ENCODE measurements at places on chromosomes 3 and 15.

DNA sequence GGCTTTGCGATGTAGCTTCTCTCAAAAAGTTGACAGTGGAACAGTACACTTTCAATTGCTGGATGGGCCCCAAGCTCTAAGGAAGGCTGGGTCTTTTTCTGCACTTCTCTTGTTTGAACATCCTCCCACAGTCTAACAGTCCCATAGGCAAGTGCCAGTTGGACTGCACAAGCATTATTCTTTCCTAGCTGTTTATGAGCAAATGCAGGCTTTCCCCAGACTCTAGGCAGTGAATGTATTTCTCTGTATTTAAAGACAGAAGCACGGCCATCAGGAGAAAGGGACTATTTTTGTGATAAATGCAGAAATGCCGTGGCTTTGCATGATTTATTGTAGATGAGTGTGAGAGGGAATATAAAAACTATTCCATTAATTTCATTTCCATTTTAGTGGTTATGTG lies 539.3 kb upstream of the LMCD1 start:
- no peak for DNase-seq

GRCh38 chr3:125192190-125193035 lies 20.1 kb downstream of the SLC12A8 start:
- DNase-seq = no peak

GRCh38 chr3:152176241-152176640 lies 92.5 kb upstream of the MBNL1 start:
- no peak for DNase-seq

GRCh38 chr3:24845524-24846155 lies 351.0 kb upstream of the THRB start:
- no peak for DNase-seq

DNA sequence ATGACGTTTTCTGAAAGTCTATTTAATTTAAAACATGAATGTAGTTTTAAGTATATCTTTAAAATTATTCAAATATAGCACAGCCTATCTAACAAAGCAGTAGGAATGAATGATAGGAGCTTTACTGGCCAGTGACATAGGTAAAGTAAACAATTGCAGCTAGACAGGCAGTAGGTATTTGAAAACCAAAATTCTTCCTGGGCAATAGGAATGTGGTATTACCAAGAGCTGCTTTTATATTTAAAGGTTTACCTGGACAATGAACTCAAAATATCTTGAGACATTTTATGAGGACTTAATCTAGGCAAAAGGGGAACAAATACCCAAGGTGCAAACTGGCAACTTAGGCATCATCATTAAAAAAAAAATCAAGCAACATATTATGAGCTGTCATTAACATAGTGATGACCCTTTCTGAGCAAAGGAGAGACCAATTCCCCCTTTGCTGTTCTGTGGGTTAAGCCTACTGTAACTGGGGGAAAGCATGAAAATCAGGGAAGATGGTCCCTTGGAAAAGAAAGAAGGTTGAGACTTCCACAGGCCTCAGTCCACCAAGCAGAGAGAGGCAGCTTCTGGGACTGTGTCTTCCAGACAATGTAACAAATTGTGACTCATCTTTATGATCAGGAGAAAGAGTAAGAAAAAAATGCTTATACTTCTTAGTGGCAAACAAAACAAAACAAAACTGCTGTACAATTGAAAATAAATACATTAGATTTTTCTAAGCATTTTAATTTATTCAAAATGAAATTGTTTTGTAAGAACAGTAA lies 12.9 kb downstream of the ISL2 start:
- no peak for DNase-seq

DNA sequence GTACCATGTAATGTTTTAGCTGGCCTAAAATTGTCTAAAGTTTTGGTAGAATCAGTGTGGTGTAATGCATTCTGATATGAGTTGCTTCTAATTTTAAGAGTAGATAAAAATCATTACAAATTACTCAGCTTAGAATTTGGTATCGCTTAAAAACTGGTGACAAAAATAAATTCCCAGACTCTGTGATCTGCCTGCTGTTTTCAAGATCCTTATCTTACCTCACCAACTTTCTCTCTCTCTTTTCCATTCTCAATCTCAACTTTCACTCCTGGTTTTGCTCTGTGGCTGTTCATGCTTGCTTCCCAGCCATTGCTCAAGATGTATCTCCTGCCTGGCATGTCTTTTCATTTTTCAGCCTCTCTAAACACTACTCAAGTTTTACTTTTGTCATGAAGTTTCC lies 45.7 kb downstream of the TCF12 start:
- DNase-seq = no peak

- no peak for DNase-seq
Observed at GRCh38 chr3:25964141-25964540, 174.3 kb downstream of the OXSM start.

DNA sequence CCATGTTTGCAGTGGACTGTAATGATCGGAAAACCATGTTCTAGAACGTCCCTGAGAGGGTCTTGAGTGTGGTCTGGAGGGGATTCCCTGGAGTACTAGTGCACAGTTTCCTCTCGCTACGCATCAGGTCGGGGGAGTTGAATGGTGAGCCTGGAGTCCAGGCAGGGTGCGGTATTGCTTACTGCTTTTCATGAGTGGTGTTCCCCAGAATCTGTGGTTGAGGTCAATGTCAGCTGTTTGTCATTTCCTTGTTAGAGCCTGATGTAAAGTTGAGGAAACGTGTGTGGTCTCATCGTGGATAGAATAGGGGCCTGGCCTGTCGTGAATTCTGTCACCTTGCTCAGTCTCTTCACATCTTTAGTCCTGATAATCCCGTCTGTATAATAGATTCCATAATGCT lies 328.2 kb upstream of the LRRFIP2 start:
- DNase-seq = no peak

DNA sequence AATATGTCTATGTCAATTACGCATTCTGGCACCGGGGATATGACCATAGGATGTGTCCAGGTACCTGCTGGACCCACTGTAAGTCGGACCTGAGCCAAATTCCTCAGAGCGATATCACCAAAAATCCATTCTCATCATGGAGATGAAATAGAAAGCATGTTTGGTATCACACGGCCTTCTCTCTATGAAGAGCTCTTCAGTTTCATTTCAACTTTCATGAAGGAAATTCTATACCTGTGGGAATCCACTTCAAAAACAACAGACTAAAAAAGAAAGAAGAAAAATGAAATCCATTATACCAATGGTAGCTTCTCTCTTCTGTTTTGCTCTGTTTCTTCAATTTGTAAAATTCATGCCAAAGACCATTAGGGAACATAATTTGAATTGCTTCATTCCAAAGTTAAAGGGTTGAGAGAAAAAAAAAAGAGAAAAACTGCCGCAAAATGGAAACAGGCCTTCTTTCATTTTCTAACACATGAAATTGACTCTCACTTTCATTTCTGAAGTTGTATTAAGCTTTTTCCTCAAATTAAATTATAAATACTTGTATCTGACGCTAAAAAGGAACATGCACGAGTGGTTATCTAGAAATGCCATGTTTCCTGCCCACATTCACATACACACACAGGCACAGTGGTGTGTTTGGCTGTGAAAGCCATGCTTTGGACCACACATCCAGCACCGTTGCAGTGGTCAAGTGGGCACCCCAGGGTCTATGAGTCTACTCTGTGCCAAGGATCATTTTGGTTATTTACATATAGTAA lies 46.9 kb upstream of the DIPK2A start:
- DNase-seq = no peak

DNA sequence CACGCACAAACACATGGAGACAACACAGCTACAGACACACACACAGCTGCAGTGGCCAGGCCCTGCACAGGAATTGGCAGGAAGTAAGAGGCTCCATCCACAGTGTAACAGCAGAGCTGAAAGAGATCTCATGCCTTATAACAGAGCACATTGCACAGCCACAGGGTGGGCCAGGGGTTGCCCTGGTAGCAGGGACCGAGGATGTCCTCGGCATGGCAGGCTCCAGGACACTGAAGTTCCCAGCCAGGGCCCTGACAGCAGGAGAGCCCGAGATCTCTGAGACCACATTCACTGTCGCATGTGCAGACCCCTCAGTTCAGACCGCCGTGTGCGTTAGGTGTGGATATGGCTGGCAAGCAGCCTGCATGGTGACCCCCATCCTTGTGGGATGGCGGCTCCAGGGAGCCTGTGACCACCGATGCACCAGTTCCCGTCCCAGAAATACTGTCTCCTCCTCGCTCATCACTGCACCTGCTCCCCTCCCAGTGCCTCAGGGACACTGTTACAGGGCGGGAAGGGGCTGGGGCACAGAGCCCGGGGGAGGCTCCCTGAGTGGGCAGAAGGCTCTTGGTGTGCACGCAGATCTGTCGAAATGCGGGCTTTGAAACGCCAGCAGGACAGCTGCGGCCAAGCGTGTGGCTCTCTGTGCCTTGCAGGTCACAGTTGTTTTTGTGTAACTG lies 1.5 kb upstream of the OCA2 start:
- DNase-seq = no peak

DNA sequence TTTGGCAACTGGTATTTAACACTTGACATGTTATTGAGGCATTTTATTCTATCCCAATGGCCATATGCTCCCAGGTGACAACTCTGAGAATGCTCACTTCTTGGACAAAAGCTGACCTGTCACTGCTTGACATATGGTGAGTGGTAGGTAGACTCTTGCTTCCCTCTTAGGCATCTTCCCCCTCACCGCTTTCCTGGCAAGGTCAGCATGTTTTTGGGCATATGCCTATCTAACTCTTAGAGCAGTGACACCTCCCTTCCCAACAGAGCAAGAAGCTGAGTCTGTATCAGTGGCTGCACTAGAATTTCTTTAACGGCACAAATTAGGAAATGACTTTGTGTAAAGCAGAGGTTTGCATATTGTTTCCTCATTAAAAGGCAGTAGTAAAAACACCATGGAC lies 300.7 kb downstream of the OXSM start:
- DNase-seq = no peak

DNA sequence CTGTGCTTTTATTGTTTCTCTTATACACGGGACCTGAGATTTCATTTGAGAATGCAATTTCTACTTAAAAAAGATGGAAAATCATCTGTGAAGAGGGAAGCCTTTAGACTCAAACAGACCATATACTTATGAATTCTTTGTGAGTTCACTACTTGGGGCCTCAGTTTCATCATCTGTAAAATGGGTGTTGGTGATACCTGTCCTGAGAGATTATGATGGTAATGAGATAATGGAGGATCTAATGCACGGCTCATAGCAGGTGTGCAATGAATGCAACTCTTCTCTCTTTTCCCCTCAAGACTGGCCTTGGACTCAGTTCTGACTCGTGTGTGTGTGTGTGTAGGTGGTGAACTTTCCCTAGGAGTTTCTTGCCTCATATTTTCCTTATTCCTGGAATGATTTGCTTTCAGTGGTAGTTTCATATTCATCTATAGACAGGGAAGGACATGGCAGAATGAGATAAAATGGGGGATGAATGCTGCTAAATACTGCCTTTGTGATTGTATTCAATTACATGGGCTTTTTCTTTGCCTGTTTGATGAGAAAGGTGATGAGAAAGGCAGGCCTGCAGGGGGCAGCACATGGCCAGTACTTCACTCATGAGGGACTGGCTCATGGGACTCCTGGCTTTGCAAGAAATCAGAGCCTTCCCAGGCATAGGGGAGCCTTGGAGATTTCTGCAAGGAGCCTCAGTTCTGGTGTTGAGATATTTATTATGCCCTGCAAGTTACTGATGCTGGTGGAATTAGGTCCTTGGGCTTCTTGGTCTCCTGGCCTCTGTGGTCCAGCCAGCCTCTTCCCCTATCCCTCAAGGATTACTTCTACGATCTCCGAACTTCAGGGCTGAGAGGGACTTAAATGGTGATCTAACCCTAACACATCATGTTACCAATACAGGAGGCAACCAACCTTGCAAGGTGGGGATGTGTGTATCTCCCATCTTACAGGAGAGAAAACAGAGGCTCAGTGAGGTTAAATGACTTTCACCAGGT lies 70.7 kb downstream of the RPLP1 start:
- DNase-seq = no peak

- DNase-seq = no peak
Observed at GRCh38 chr3:53161820-53162671, 1.0 kb downstream of the PRKCD start.

DNA sequence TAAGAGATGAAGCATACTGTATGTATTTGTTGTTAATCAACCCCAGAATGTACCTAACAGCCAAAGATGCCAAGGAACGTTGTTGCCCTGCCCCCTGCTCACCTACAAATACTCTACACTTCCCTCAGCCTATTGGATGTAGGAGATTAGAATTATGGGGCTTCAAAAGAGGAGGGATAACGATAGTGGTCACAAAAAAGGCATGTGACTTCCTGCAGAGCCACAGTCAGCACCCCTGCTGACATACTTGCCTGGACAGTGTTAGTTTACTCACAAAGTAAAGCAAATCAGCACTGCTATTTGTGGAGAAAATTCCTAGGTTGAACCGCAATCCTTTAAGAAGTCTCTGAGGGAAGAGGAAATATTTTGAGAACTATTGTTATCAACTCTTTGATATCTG lies 37.9 kb downstream of the PARP15 start:
- DNase-seq = no peak

DNA sequence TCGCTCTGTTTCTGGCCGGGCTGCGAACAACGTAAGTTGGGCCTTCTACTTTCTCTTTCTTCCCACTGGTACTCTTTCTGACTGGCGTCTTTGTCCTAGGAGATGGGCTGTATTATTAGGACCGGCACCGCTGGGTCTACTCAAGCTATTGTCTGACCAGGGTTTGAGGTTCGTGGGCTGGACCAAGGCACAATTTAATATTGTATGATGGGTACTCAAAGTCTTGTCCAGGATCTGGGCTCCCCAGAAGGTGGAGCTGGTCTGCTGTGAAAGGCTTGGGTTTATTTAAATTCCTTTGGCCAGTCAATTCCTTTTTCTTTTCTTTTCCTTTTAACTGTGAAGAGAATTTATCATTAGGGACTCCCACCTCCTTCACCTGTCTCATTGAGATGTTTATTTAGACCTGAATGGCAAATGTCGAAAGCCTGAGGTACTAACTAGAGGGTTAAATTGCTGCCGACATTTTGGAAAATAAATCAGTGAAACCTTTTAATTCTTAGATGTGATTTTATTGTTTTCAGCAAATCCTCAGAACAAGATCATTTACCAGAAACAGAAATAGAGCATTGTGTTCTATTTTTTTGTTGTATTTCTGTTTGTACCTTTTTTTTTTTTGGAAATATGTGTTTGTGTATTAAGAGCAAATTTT lies 410 bp downstream of the LRRC49 start:
- DNase-seq = no peak

DNA sequence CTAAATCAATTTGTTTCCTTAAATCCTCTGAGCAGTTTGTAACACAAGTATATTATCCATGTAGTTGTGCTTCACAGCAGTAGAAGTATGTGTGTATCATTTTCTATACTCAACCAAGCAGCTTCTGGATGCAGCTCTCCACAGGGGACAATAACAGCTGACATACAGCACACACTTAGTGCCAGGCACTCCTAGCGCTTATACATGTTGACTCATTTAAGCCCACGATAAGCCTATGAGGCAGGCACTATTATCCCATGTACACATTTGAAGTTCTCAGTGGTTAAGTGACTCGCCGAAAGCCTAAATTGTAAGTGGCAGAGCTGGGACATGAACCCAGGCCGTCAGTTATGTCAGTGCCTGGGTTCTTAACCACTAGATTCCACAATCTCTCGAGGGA lies 20.3 kb upstream of the LPP start:
- DNase-seq = no peak

- no peak for DNase-seq
Observed at GRCh38 chr15:79371591-79371990, 60.5 kb upstream of the MINAR1 start.

- DNase-seq = no peak
Observed at GRCh38 chr3:106510206-106510605, 641.4 kb upstream of the CBLB start.
